Stomach (tissue), 19 donors: ENCODE measurements at places on chromosomes 1 and 21.

DNA sequence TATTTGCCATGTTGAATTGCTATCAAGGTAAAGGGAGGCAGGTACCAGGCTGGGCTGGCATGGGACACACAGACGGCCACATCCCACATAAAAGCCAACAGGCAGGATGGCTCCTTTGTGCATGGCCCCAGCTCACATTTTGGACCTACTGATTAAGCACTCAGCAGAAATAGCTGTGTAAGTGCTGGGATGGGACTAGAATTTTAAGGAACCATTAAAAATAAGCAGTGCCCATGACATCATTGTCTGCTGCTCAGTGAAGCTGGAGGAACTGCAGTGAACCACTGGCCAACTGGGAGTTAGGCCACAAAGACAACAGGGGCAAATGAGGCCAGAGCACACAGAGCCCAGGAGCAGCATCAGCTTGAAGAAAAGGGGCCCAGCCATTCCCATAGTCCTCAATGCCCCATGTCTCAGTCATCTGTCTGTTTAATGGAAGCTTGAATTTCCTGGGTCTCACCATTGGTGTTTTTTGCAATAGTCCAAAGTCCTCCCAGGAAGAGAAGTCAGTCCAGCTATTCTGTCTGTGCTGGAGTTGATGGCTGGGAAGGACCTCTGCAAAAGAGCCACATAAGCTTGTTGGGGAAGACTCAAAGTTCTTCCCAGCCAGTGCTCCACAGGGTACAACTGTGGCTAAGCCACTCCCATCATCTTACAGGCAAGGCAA lies 45.3 kb upstream of the TNR start:
- no peak for DNase-seq

GRCh38 chr1:44059212-44059611 lies 27.9 kb upstream of the SLC6A9 start:
- no peak for DNase-seq

- peak; percentile 65 for DNase-seq
Measured at GRCh38 chr1:20787840-20788795, 1.0 kb upstream of the HP1BP3 start.

DNA sequence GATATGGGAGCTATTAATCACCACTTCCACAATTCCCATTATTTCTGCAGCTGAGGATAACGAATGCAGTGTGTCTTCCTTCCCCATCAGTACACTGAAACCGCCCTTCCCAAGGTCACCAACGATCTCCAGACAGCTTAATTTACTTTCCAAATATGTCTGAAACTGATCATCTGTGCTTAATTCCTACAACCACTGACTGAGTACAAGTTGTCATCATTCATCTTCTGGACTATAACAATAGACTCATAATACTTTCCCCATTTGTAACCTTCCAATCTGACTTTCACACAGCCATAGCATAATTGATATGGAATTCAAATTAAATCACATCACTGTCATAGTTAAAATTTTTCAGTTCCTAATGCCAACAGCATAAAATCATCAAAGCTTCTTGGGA lies 17.4 kb downstream of the DNM3 start:
- no peak for DNase-seq

DNA sequence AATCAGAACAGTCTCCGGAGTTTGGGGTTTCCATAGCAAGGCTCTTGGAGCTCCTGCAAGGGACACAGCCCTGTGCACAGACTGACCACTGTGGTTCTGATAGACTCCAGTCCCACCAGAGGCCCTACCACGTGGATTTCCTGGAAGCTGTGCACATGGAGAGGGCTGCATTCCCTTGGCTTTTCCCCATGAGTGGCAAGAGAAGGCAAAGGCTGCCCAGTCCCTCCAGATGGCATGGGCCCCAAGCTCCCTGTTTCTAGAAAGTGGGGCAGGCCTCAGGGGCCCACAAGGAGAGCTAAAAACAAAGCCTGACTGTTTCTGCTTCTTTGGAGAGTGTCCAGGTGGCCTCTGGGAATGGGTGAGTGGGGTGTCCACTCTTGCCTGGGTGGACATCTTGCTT lies 87.5 kb downstream of the DDX20 start:
- DNase-seq: no peak

GRCh38 chr1:84027368-84027767 lies 28.4 kb upstream of the TTLL7 start:
- DNase-seq: no peak

- no peak for DNase-seq
Measured at GRCh38 chr1:229509576-229509975, 1.4 kb upstream of the NUP133 start.

GRCh38 chr1:33387625-33388024 lies 43.3 kb downstream of the PHC2 start:
- no peak for DNase-seq

GRCh38 chr1:153375511-153375910 lies at the start of gene S100A12:
S100A12 (minus strand) TSS chr1:153375621; CDS start chr1:153374592, 1,029 bp downstream.
- DNase-seq: no peak

GRCh38 chr1:212438831-212439237 lies 6.1 kb downstream of the NENF start:
- no peak for DNase-seq

DNA sequence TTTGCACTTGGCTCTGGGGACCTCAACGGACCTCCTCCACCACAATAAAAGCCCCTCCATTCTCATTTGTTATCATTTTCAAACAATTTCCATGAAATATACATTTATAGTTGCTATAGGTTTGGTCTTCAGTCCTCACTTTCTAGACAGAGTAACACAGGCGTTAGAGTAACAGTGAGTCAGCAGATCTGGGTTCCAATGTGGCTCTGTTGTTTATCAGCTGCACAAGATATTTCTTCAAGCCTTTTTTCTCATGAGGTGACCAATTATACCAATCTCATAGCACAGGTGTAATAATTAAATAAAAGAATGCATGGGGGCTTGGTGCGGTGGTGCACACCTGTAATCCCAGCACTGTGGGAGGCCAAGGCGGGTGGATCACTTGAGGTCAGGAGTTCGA lies 32.8 kb upstream of the PSMB2 start:
- DNase-seq: no peak

DNA sequence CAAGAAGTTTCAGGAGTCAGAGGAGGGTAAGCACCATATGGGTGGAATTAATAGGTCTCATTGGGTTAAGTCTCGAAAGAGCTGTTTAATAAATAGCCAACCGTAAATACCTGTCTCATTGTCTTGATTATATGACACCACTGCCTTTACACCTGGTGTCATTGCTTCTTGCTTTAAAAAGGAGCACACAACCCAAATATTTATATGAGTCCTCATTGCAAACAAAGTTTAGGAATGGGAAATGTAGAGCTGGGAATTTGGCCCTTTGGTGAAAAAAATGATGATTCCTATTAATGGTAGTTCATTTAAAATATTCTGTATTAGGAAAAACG lies 2.1 kb downstream of the BACH1 start:
- DNase-seq: no peak

DNA sequence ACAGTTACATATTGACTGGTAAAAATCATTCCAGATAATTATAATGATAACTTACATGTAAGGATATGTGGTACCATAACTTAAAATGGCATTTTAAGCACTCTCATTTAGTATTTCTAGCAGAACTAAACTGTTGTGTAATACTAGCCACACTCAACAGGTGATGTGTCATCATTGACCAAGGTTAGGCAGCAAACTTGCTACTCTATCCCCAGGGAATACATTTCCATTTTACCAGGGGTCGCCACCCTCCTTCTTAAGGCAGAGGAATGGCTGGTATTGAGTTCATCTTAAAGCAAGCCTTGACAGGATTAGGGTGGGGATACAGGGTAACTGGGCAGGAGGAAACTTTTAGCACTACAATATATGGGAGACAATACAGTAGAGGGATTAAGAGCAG lies 259.8 kb upstream of the CAMK1G start:
- DNase-seq: no peak

DNA sequence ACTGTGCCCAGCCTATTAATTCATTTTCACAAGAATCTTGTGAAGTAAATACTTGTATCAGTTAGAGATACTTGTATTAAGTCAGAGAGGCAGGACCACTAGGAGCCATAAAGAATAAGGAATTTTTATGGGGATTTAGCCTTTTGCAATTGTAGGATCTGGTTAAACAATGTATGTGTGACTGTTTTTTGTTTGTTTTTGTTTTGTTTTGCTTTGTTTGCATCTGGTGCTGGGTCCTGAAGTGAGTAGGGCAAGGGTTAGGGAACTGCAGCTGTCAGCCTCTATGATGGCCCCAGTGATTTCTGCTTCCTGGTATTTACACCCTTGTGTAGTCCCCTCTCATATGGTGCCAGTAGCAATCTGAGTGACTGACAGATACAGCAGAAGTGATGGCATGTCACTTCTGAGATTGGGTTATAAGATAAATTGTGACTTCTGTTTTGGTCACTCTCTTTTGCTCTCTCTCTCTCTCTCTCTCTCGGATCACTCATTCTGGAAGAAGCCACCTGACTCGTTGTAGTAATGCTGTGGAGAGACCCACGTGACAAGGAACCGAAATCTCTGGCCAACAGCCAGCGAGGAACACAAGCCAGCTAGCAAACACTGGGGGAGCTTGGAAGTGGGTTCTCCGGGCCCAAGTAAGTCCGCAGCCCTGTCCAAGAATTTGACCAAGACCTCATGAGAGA lies 96.2 kb upstream of the MARK1 start:
- no peak for DNase-seq

- DNase-seq: no peak
Measured at GRCh38 chr1:47002211-47002610, 21.3 kb upstream of the CYP4X1 start.

DNA sequence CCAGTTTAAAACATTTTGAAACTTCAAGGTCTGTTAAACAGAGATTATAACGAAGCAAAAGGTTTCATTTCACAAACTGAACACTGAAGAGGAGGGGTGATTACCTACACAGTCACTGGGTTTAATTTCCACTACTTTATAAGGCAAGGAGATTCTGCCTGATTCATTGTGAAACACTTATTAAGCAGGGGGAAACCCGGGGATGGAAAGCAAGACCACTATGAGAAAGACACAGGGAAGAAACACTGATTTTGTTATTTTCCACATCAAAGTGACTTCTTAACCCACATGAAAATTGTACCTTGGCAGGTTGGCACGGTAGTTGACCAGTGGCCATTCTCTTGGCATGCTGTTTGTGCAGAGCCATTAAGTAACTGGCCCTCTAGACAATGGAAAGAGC lies 8.1 kb upstream of the F5 start:
- DNase-seq: no peak

DNA sequence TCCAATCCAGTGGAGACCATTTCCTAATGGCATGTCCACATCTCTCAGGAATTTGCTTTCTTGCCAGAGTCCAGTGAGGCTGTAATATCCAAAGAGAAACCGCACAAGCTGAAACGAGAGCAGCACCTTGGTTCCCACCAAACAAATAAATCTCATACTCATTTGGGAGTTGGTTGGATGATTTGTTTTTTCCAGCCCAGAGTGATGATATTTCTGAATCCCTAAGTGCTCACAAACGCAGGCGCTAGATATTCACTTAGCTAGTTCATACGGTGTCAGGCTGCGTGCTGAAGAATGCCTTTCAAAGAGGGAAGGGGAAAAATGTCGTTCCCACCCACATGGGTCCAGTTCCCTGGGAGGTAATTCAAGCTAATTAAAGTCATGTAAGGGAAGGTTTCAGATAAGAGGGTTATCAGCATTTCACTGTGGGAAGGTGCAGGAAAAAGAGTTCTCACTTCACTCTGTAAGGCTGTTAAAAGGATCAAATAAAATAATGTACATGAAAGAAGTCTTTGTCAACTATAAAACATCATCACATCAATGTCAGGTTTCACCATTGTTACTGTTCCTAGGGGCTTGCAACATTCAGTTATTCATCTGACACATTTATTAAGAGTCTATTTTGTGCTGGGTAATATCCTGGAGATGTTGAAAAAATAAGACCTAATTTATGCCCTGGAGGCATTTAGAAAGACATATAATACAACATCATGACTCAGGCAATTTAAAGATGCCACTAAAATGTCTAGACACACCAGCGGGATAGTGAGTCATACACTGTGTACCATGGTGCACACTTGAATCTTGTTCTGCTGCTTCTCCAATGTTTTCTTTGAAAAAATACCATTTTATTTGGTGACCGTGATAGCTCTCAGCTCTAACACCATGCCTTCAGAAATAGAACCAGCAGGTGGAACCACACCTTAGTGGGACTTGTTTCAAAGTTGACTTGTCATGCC lies 19.3 kb downstream of the DPT start:
- no peak for DNase-seq

DNA sequence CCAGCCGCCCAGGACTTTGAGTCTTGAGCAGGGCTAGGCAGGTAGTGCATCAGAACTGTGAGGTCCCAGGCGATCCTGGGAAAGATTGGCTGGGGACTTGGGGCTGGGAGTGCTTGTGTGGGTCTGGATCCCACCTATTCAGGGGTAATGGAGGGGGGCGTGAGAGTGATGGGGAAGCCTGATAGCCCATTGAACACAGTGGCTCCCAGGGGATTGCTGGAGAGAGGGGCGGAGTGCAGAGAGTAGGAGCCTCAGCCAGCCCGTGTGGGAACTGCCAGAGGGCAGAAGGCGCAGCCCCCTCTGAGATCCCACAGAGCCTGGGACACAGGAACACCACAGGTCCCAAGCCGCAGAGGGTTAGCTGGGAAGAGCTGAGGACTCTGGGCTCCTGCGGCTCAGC lies 19.3 kb upstream of the PDZK1IP1 start:
- no peak for DNase-seq

- no peak for DNase-seq
Measured at GRCh38 chr1:152506899-152507498, 3.6 kb upstream of the LCE5A start.

DNA sequence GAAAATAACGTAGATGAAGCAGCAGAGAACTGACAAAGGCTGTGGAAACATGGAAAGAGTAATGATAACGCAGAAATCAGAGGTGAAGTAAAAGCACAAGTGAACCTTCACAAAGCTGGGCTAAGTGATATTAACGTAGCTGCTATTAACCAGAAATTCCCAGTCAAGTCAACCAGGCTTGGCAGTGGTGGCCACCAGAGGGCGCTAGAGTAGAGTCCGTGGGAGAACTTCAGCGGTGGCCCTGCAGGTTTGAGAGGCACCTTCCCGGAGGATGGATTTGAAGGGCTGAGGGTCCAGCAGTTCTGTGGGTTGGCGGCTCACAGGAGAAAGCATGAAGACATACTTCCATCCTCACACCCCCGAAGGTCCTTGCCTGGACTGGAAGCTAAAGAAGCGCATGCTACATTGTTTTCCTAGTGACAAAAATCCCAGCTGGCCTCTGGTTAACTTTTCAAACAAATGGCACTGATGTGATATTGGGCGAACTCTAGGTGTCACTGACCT lies 81.7 kb upstream of the ZNF648 start:
- peak; percentile 96 for DNase-seq

GRCh38 chr21:27507695-27508094 lies 540.8 kb upstream of the ADAMTS5 start:
- DNase-seq: no peak

- DNase-seq: no peak
Measured at GRCh38 chr21:39198800-39199199, 15.5 kb upstream of the PSMG1 start.

- DNase-seq: no peak
Measured at GRCh38 chr1:41872074-41872473, 46.6 kb downstream of the HIVEP3 start.

- DNase-seq: peak; percentile 25
Measured at GRCh38 chr21:44657635-44658540, at the start of gene KRTAP12-3. KRTAP12-3 (plus strand) TSS chr21:44657932; CDS start chr21:44657980, 48 bp downstream.
